ENCODE measurements at places on chromosomes 11 and 22. TPM values are rescaled to one million over a fixed set of nuclear protein-coding genes. Genes with fewer than 3 reads are reported as not detected.

GRCh38 chr11:61025821-61026120 lies 54.3 kb downstream of the CD6 start:
- no peak overlapping the region for H3K4me3 ChIP-seq
- no peaks in the 10 kb centered on the region for H3K36me3 ChIP-seq
- no peaks in the 10 kb centered on the region for H3K4me1 ChIP-seq
- H3K27me3 ChIP-seq: no peaks in the 10 kb centered on the region
- H3K27ac ChIP-seq: no peak overlapping the region

C22orf42 gene
- not detected for total RNA-seq

KLHL35 gene
- total RNA-seq: 2.3 TPM

- peaks cover 4% of the 10 kb centered on the region for H3K36me3 ChIP-seq
- H3K27ac ChIP-seq: no peak overlapping the region
- H3K27me3 ChIP-seq: no peaks in the 10 kb centered on the region
- DNase-seq: no peak
- H3K4me1 ChIP-seq: no peaks in the 10 kb centered on the region
Measured at GRCh38 chr22:26054841-26055605, 114.2 kb upstream of the SEZ6L start.

- no peaks in the 10 kb centered on the region for H3K27me3 ChIP-seq
- peaks cover 4% of the 10 kb centered on the region for H3K4me1 ChIP-seq
- H3K4me3 ChIP-seq: no peak overlapping the region
- DNase-seq: no peak
- no peak overlapping the region for H3K27ac ChIP-seq
- H3K36me3 ChIP-seq: peaks cover 41% of the 10 kb centered on the region
Measured at GRCh38 chr11:46694607-46695006, 5.8 kb downstream of the ARHGAP1 start.

GRCh38 chr11:92048415-92048814 lies 176.2 kb upstream of the FAT3 start:
- no peaks in the 10 kb centered on the region for H3K36me3 ChIP-seq
- DNase-seq: no peak
- no peak overlapping the region for H3K27ac ChIP-seq
- no peak overlapping the region for H3K4me3 ChIP-seq
- no peaks in the 10 kb centered on the region for H3K4me1 ChIP-seq
- H3K27me3 ChIP-seq: no peaks in the 10 kb centered on the region

NRGN gene
- total RNA-seq: 27.2 TPM

DNA sequence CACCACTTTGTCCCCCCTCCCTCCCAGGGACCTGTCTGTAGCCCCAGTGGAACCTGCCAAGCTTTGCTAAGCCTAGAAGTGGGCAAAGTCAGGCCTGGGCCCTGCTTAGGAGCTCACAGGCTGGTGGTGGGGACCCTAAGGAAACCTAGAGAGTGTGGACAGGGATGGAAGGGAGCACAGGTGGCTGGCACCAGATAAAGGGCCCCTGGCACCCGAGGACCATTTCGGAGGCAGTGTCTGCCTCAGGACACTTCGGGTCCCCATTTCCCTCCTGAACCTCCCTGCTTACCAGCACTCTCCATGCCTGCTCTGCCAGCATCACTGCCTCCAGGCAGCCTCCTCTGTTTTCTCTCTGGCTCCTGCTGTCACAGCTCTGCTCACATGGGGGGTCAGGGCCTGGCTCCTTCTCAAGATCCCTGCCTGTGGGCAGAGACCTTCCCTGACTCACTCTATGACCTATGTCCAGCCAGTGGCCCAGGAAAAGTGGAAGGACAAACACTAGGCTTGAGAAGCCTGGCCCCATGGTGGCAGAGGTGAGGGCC lies 13.6 kb upstream of the OMP start:
- H3K4me1 ChIP-seq: no peaks in the 10 kb centered on the region
- H3K27ac ChIP-seq: no peak overlapping the region
- no peak for DNase-seq

- H3K36me3 ChIP-seq: no peaks in the 10 kb centered on the region
- no peaks in the 10 kb centered on the region for H3K27me3 ChIP-seq
- H3K4me3 ChIP-seq: no peak overlapping the region
Measured at GRCh38 chr11:66133216-66133775, 63.2 kb downstream of the PACS1 start.

CHRDL2 gene
- 5.9 TPM for total RNA-seq

CYP2D6 gene
- 0.94 TPM for total RNA-seq

All from lung (tissue), 17 donors.